Coronary artery (tissue), 2 donors: ENCODE measurements at places on chromosomes 7 and 10.

GRCh38 chr7:70405241-70405640 lies 726.7 kb upstream of the GALNT17 start:
- DNase-seq, result no peak

GRCh38 chr10:78928330-78928729 lies 140.4 kb upstream of the ZMIZ1 start:
- DNase-seq, result no peak

- DNase-seq, result no peak
Observed at GRCh38 chr10:61376377-61376776, 76.8 kb downstream of the TMEM26 start.

DNA sequence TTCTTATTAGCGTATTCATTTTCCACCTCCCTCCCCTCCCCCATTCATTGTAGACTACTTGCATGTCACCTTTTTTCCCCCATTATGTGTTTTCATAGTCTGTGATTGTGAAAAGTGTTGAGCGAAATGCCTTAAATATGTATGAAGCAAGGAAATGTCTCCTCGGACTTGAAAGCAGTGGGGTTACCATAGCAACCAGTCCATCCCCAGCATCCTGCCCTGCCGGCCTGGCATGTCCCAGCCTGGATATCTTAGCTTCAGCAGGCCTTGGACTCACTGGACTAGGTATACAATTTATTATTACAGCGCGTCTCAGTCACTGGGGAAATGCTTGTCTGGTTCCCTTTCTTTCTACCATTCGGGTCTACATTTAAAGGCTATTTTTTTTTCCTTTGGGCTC lies 283.6 kb downstream of the BICC1 start:
- DNase-seq, result no peak

- DNase-seq, result peak; percentile 47
Observed at GRCh38 chr10:102185811-102186527, 33.8 kb downstream of the NOLC1 start.

- no peak for DNase-seq
Observed at GRCh38 chr10:99665304-99665703, 6.0 kb downstream of the ENTPD7 start.

- DNase-seq, result no peak
Observed at GRCh38 chr10:101018600-101019439, 12.1 kb downstream of the PDZD7 start.

DNA sequence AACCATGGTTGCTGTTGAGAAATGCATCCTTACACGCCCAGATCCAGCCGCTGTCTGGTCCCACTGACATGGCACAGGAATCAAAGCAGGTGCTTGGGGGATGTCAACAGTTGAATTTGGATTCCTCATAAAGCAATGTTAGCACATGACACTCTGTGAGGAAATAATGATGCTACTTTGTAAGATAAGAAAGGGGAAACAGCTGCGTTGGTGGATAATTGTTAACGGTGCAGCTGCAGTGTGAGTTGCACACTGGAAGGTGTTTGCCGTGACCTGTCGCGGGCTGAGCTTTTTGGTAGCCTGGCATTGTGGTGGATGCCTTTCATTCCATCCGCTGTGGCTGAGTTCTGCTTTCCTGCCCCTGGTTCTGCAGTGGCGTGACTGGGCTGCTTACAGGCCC lies 113.9 kb downstream of the MGMT start:
- no peak for DNase-seq

GRCh38 chr10:43867113-43867512 lies 218.4 kb upstream of the ZNF32 start:
- peak; percentile 56 for DNase-seq

DNA sequence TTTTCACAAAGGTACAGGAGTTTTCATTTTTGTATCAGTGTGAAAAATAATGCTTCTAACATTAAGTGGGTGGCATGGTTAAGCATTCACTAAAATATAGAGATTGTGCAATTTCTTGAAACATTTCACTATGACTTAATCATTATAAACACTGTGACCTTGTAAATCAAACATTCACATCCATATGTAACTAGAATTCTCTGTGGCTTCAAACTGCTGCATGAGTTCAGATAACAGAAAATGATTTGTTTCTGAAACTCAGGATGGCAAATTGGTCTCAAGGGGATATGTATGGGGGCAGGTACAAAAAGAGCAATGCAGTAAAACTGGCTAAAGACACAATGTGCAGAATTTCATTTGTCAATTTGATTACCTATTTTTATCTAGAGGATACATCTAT lies 3.8 kb downstream of the FAM133B start:
- no peak for DNase-seq

DNA sequence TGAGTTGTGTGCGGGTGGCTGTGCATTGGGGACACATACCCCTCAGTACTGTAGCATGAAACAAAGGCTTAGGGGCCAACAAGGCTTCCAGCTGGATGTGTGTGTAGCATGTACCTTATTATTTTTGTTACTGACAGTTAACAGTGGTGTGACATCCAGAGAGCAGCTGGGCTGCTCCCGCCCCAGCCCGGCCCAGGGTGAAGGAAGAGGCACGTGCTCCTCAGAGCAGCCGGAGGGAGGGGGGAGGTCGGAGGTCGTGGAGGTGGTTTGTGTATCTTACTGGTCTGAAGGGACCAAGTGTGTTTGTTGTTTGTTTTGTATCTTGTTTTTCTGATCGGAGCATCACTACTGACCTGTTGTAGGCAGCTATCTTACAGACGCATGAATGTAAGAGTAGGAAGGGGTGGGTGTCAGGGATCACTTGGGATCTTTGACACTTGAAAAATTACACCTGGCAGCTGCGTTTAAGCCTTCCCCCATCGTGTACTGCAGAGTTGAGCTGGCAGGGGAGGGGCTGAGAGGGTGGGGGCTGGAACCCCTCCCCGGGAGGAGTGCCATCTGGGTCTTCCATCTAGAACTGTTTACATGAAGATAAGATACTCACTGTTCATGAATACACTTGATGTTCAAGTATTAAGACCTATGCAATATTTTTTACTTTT lies 1.8 kb downstream of the DDIT4 start:
- DNase-seq, result no peak

GRCh38 chr7:2404714-2405119 lies 1.3 kb downstream of the CHST12 start:
- DNase-seq, result no peak

- DNase-seq, result no peak
Observed at GRCh38 chr10:114367351-114368056, 36.8 kb downstream of the AFAP1L2 start.

DNA sequence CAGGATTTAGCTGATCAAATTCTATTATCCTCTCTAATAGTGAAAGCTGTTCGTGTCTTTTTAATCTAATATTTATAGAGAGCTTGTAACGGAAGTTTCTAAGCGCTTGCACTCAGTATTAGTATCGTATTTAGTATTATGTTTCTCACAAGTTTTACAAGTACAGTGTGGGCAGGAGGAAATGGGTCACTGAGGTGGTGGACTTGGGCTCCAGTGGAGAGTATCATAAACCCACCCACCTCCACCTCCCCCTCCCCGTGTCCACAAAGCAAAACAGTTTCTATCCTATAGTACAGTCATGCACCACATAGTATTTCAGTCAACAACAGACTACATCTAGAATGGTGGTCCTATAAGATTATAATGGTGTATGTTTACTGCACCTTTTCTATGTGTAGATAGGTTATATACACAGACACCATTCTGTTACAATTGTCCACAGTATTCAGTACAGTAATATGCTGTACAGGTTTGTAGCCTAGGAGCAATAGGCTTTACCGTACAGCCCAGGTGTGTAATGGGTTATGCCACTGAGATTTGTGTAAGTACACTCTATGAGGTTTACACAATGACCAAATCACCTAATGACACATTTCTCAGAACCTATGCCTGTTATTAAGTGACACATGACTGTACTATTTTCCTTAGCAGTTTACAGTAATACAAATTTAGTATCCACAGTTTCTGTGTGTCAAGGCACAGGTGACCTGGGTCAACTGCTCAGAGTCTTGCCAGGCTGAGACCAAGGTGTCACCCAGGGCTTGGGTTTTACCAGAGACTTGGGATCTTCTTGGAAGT lies 1021.3 kb upstream of the C7orf33 start:
- no peak for DNase-seq

GRCh38 chr7:14762561-14762960 lies 140.0 kb downstream of the DGKB start:
- DNase-seq, result no peak

DNA sequence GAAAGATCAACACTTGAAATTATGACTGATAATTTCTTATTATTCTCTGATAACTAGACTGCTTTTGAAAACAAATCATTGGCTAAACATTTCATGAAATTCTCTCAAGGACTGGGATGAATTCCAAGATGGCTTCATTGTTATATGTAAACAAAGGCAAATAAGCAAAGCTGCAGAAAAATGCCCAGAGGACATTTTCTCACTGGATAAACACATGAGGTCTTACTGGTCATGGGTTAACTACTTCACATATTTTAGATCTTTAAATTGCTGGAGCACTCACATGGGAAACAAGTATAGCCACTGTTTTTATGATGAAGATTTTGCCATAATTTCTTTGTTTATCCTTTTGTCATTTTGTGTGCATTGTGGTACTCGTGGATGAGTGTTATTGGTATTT lies 239.1 kb downstream of the PHF14 start:
- no peak for DNase-seq

DNA sequence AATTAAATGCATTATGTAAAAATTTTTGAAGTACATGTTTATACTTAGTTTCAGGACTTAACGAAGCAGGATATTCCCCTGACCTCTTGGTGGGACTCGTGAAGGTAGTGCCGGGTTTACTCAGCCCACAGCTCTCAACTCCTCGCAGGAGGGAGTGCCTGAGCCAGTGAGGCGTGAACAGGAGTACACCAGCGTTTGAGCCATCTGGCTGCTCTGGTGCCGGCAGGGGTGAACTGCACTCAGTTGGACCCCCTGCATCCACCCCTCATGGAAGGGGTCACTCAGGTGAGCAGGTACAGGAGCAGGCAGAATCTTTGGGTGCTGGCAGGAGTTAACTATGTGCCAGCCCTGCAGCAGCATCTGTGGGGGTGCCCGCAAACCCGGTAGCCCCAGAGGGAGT lies 625.1 kb upstream of the PCDH15 start:
- no peak for DNase-seq

DNA sequence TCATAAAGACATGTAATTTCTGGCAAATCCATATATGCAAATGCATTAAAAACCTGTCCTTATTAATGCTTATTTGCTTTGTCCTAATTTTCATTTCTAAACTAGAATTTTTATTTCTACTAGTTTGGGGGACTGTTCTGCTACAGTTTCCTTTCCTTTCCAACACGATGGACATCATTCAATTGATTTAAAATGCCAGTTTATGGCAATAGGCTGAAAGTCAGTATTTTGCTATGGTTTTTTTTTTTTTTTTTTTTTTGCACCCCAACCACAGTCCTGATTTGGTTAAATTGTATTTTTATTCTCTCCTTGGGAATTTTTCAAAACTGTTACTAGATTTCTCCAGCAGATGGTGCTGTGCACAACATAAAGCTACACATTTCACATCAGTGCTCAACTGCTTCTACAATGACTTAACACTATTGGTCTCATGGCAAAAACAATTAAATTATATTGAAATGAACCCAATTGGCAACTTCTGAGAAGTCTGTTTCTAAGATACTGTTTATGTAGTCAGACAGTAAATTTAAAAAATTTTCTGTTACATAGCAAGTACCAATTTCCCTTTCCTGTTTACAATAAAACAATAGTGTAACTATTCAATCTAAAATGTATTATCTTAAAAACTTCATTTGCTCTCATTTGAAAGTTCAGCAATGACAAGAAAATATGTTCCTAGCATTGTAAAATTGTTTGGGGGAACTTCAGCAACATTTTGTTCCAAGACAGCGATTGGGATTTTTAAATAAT lies 193.8 kb upstream of the CCDC6 start:
- no peak for DNase-seq

DNA sequence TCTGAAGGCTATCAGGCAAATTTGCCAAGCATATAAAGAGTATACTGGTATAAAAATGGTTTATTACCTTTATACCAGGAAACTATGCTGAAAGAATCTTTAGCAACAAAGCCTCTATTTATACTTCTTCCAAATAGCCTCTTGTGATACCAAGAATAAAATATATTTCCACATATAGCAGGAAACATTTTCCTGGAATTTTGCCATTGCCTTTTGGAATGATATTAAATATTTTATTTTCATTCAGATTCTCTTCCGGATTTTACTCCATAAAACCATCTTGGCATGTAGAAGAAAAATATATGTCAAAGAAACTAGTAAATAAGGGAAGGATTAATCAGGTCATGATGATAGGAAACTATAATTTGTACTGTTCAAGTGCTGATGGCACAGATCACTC lies 17.7 kb downstream of the SOSTDC1 start:
- DNase-seq, result no peak

DNA sequence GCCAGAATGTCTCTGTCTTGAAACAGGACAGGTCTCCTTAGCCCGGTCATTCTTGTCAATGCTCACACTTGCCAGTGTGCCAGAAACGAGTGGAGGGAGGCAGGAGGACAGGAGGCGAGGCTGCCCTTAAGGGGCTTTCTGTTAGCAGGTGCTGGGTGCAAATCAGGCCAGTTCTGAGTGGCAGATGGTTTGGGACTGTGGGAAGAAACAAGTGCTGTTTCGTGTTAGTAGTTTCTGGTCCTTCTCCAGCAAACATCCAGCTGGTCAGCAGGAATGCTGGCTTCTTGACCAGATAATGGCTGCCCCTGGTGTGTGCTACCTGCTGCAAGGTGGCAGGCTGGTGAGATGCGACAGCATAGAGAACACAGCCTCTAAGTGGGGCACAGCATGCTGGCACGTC lies 8.2 kb upstream of the NDUFB2 start:
- DNase-seq, result no peak
